ENCODE measurements at places on chromosomes 1 and 21.

DNA sequence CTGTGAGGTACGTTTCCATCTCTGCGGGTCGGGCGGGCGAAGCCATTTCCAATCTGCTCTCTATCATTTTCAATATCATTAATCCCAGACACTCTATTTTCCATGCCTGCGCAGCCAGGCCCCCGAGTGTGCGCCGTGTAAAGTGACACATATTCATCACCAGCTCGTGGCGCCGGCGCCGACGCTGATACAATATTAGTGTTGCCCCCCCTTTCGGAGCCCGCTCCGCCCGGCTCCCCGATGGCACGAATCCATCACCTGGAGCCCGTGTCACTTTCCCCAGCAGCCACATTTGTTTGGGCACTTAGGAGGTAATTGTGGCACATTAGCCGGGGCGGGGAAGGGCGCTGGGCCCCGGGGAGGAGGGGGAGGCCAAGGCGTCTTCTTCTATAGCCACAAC is 33.7 kb upstream of the DMBX1 start:
- DNase-seq, result no peak

GRCh38 chr1:229288516-229288915 is 17.6 kb downstream of the RAB4A start:
- DNase-seq, result no peak

DNA sequence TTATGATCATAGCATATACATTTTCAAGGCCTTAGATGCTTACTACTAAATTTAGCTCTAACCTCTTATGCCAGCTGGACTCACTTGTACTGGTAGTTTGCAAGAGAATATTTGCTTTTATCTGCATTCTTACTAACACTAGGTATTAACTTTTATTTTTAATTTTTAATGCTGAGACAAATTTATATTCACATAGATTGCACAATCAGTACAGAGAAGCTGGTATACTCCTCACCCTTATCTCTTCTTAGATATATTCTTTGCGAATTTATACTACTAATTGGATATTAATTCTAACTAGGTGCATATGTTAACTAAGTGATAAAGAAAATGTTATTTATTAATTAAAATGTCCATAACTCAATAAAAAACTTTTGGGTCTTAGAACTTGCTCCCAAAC is 561.8 kb upstream of the PRMT6 start:
- DNase-seq, result no peak

DNA sequence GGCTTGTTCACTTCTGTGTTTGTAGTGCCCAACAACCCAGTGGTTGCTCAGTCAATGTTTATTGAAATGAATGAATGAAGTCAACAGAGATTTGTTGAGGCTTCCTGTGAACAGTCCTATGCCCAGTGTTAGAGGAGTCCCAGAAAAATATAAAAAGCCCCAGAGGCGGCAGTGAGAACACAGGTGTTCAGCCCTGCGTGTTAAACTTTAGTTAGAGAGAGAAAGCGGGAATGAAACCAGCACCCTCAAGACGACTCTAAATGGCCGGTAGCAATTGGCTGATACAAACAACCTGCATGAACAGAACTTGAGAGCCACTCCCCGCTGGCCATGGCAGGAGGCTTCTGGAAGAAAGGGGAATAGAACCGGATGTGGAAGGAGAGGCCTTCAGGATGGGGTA is 22.6 kb downstream of the TMEM51 start:
- DNase-seq, result no peak

- DNase-seq, result no peak
Measured at GRCh38 chr1:29782846-29783507, 546.7 kb downstream of the PTPRU start.

DNA sequence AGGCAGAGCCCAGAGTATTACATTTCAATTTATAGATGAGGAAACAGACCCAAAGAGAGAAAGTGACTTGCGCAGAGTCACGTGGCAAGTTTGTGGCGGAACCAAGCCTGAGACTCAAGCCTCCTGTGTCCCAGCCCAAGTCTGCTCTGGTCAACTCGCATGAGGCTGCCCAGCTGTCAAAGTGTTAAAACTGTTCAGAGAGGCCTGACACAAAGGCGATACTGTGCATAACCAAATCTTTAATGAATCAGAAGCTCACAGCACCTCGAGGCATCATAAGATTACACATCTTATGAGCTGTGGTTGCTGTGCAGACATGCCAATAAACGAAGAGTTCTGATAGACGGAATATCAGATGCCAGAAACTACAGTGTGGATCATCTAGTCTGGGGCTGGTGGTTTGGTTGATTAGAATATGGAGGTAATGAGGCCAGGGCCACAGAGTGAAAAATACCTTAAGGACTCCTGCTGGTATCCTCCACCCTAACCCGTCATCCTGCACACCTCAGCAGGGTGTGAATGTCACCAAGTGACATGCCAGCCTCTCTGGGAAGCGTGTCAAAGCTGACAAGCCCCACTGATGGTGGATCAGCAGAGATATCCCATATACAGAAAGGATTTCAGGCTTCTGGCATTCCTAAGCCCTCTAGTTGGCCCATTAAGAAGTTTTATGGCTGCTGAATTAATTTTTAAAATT is 42.2 kb downstream of the TNNT2 start:
- DNase-seq, result no peak

DNA sequence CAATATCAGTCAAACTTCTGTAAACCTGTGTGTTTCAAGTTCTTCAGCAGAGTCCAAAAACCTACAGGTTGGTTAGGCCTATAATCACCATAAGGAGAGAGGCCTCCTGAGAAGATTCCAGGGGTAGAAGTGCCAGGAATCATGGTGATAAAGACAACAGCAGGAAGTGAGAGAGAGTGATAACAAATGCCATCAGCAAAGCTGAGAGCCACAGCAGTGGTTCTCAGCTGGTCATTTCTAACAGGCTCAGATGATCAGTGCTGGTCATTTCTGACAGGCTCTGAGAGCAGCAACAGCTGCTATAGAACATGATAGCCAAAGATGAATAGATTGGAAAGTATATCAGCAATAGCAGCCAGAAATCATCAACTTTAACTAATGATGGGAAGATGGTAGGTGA is 101.3 kb downstream of the TYW3 start:
- DNase-seq, result no peak

GRCh38 chr1:15523104-15524020 is 653 bp downstream of the CASP9 start:
- DNase-seq, result no peak

DNA sequence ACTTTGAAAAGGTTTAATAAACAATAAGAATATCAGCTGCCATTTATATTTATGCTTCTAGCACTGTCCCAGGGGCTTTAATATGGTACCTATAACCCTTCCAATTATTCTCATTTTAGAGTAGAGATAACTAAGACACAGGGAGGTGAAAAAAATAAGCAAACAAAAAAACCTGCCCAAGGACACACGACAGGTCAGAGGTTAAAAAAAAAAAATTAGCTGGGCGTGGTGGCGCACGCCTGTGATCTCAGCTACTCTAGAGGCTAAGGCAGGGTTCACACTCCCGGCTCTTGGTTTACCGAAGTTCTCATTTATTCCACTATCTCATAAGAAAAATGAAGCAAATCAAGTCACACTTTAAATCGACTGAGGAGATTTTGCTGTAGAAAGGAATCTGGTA is 34.7 kb upstream of the CNN3 start:
- no peak for DNase-seq

DNA sequence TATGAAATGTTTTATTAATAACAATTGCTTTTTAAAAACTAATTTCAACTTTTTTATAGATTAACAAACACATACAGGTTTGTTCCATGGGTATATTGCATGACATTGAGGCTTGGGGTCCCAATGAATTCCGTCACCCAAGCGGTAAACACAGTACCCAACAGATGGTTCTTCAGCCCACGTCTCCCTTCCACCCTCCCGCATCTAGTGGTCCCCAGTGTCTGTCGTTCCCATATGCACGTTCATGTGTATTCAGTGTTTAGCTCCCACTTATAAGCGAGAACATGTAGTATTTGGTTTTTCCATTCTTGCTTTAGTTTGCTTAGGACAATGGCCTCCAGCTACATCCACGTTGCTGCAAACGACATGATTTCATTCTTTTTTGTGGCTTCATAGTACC is 48.6 kb downstream of the NOS1AP start:
- DNase-seq, result no peak

GRCh38 chr1:213585402-213585801 is 402.4 kb upstream of the PROX1 start:
- DNase-seq, result no peak

- no peak for DNase-seq
Measured at GRCh38 chr1:234477386-234478151, 1.4 kb downstream of the TARBP1 start.

DNA sequence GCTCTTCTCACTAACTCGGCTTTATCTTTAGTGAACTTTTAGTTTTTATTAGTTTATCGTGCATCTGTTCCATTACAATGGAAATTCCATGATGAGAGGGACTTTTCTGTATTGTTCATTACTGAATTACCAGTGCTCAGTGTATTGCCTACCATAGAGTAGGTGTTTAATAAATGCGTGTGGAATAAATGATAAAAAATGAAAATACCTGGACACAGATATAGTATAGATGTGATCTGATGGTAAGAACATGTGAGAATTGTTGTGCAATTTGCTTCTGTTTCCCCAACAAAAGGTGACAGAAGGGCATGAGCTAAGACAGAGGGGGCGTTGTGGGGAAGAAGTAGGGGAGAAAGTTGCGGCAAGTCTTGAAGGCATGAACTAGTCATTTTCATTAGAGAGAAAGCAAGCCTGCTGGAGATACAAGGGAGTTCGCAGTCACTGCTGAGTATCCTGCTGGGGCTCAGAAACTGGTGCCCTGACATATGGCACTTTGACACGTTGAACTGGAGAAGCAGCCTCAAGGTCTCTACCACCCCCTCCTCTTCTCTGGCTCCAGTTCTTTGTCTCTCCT is 5.6 kb upstream of the COG2 start:
- DNase-seq, result no peak

GRCh38 chr1:27577504-27578188 is 26.3 kb downstream of the AHDC1 start:
- no peak for DNase-seq

DNA sequence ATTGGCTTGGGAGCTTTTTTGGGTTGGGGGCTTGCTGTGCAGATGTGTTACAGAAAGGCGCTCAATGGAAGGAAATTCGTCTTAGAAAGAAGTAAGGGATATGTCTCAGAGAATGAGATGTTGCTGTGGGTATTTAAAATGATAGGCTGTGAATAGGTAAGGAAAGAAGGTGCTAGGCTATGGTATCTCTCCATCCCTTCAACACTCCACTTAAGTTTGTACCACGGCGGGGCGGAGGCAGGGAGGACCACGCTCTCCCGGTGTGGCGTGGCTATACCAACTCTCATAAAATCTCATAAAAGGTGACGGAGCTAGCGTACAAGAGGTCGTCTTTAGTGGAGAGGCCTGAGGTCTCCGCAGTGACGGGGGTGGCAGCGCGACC is 305 bp upstream of the RPS6KC1 start:
- DNase-seq, result no peak

DNA sequence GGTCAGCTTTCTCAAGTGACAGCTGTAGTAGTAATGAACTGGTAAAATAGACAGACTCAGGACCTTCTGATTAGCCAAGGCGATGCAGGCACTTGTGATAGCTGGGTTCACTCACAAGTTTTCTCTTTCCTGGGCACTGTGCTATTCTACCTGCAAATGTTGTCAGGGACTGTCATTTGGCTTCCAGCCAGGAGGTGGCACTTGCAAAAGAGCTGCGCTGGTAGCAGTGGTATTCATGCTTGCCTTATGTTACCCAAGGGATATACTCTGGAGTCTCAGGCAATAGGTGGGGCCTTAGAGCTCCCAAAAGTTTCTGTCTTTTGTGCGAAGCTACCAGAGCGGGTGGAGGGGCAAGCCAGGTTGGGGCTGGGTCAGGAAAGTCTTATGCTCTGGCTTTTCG is 23.5 kb downstream of the IFI44 start:
- peak; percentile 7 for DNase-seq

- no peak for DNase-seq
Measured at GRCh38 chr1:15739259-15739658, 3.0 kb upstream of the TMEM82 start.

- no peak for DNase-seq
Measured at GRCh38 chr1:214498021-214498420, 53.4 kb downstream of the PTPN14 start.

DNA sequence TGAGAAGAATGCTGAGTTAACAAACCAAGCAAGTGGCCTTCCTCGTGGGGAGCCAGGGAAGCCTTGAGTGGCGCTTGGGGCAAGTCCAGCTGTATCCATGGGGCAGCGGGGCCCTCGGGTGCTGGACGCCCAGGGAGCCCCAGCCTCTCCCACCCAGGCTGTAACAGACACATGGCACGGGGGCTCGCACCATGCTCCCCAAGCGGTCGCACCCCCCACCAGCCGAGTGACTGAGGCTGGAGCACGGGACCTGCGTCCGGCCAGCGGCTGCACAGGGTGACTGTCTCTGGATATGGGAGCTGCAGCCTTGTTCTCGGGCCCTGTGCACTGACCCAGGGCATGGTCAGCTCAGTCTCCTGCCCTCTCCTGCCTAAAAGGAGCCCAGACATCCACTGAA is 53.9 kb upstream of the ACTRT2 start:
- DNase-seq, result no peak

DNA sequence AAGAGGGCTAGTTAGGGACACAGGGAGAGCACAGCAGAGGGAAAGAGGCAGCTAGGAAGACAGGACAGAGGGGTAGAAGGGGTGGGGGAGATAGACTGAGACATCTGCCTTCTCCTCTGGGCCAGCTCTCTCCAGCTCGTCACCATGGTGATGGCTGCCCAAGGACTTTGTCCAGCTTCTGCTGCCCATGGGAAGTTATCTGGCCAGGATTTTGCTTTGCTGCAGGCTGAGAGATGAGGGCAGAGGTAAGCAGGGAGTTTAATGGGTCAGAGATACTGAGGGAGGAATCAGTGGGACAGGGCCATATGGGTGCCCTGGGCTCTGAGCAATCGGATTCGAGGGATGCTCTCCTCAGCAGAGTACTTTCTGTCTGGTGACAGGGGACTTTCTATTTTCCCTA is 34.5 kb upstream of the GPR37L1 start:
- DNase-seq, result no peak

GRCh38 chr1:71462247-71462646 is 381.4 kb upstream of the ZRANB2 start:
- DNase-seq, result no peak

Measured in BE2C (cell line).